ENCODE measurements at places on chromosomes 7 and 10.

GRCh38 chr7:80347173-80347572 is 164.7 kb downstream of the GNAT3 start:
- DNase-seq, result no peak

DNA sequence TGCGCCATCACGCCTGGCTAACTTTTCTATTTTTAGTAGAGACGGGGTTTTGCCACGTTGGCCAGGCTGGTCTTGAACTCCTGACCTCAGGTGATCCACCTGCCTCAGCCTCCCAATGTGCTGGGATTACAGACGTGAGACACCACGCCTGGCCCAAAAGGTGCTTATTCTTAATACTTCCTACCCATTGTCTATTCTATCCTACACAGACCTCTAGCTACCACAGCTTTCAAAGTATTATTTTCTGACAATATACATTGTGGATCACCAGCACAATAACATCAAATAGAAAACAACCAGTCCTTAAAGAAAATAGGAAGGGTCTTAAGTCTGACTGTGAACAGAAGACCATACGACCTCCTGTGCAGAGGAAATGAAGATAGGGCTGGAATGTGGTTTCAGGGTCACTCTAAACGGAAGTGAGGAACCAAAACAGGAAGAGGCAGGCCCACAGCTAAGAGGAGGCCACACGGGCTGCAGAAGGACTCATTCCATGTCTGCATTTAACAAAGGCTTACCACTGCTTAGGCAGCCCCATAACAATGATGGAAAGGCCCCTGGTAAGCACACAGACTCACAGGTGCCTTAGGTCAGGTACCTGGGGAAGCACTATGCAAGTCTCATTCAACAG is 115.2 kb downstream of the ZFAND4 start:
- DNase-seq, result peak; percentile 49

DNA sequence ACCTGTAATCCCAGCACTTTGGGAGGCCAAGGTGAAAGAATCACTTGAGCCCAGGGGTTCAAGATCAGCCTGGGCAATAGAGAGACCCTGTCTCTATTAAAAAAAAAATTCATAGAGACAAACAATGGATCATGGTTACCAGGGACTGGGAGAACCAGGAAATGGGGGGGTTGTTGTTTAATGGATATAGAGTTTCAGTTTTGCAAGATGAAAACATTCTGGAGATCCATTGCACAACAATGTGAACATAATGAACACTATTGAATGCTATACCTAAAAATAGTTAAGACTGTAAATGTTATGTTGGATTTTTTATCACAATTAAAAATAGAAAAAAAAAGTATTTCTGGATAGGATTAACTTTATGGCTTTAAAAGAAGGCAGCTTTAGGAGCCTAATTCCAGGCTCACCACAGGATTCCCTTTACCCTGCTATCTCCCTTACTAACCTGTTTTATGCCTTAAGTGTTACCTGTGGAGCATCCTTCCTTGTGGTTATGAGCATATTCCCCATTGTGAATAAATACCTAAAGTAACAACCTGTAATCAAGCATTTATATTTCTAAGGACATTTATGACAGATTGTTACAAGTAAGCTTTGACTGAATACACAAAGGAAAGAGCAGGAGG is 45.1 kb upstream of the SGCE start:
- no peak for DNase-seq

DNA sequence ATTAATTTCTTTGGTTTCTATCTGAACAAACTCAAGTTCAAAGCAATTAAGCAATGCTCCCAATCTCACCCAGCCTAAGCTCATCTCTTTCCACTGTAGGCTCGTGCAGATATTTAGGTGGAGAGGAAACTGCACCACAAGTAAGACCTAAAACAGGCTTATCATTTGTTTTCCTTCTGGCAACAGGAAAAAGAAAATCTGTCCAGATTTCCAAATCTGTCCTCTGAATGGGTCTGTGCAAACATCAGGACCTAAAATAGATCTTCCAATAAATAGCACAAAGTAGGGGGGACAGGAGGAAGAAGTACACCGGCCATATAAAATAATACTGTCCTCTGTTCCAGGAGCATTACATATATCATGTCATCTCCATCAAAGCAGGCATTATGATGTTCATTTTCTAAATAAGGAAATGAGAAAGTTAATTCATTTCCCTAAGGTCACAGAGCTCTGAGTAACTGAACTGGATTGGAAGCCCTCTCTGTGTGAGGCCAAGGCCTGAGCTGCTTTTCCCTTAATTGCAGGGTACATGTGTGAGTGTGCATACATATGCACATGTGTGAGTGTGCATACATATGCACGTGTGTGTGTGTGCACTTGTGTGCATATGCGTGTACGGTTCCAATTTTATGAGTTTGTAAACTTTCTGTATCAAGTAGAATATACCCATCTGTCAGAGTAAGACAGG is 92.8 kb upstream of the PARD3 start:
- DNase-seq, result no peak

- DNase-seq, result no peak
Observed at GRCh38 chr10:101155896-101156295, 24.8 kb downstream of the TLX1 start.

- no peak for DNase-seq
Observed at GRCh38 chr10:56622335-56622973, 261.4 kb upstream of the ZWINT start.

DNA sequence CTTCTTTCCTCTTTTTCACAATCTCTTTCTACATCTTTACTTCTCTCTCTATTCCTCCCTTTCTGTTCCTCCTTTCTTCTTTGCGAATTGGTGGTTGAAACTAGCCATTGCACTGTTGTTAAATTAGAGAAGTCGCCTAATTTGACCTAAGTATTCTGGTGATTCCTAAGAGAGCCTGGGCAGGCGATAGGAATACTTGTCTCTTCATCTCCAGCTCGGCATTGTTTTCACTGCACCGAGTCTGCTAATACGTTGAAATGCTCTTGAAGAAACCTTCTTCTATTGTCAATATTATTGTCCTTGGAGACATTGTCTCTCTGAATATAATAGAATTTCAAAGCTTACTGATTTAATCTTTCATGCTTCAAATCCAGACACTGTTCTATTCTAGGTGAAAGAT is 31.7 kb downstream of the KCND2 start:
- DNase-seq, result no peak
